ENCODE measurements at places on chromosomes 2 and 18.

- DNase-seq, result no peak
Observed at GRCh38 chr18:54086046-54086802, 138.2 kb downstream of the MBD2 start.

DNA sequence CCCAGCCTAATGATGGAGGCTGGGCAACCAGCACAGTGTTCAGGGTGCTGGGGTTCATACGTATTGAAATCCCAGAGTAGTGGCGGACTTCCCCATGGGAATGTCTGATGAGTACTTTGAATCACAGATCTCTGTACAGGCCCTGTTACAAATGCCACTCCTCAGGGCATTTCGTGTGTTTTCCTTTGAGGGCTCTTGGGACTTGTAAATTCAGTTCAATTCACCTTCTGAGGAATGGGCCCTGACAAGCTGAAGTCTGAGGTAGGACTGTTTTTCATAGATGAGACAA is 288 bp upstream of the RDH14 start:
- DNase-seq, result no peak

GRCh38 chr2:17461087-17461475 is 57.2 kb downstream of the RAD51AP2 start:
- no peak for DNase-seq

DNA sequence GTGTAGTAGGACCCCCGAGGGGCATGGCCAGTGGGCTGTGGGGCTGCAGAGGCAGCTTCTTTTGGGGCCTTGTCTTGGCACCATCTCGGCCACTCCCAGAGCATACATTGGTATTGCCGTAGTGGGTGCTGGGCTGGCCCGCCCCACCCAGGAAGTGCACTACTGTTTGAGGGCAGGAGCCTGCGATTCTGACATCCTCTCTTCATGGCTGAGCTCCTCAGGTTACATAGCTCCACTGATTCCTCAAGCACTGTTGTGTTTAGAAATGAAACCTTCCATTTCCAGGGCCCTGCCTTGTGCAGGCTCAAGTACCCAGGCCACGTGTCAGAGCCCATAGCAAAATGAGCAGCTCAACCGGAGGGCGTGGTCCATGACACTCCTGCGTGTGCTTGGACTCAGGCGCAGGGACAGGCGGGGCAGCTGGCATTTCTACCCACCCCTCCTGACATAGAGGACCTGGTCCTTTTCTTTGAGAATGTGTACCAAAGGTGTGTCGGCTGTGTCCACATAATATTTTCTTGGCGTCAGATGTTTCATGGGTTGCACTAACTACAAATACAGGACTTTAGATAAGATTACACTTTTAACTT is 67.9 kb downstream of the DGKD start:
- DNase-seq, result no peak

GRCh38 chr2:41830600-41830999 is 217.2 kb upstream of the PKDCC start:
- no peak for DNase-seq

GRCh38 chr18:50558948-50559751 is 737 bp upstream of the MAPK4 start:
- no peak for DNase-seq

DNA sequence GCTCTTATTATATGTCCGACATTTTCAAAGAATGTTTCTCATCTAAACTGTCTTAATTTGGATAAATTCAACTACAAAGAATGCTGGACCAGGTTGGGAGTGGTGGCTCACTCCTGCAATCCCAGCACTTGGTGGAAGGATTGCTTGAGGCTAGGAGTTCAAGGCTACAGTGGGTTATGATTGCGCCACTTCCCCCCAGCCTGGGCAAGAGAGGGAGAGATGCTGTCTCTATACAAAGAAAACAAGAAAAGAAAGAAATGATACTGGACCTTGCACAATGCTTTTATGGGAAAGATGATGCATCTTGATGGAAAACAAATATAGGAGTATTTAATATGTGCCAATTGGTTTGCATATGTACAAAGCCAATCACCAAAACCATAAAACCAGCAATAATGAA is 296.7 kb downstream of the LPIN1 start:
- DNase-seq, result no peak

- DNase-seq, result no peak
Observed at GRCh38 chr2:181262782-181263181, 194.4 kb upstream of the ITGA4 start.

- no peak for DNase-seq
Observed at GRCh38 chr2:224563537-224563936, 21.6 kb downstream of the CUL3 start.

DNA sequence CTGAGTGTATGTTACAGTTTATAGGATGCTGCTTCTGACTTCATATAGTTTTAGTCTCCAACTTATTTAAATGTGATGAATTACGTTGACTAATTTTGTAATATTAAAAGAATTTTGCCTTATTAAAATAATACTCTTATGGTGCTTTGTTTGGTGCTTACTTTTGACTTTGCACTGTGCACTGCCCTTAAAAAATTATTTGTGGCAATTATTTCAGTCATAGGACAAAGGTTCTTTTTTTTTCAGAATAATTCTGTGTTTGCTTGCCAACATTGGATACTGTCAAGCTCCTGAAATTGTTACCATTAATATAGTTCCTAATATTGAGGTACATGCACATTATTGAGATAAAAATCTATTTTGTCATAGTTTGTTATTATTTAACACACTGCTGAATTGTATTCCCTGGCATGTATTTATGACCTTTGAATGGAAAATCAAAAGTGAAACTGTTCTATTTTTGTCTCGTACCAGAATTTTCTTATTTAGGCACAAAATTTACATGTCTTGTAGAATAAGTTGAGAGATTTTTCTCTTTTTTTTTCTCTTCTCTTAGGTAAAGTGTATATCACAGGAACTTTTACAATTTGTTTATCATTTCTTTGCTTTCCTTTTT is 572.8 kb upstream of the KLHL29 start:
- no peak for DNase-seq

DNA sequence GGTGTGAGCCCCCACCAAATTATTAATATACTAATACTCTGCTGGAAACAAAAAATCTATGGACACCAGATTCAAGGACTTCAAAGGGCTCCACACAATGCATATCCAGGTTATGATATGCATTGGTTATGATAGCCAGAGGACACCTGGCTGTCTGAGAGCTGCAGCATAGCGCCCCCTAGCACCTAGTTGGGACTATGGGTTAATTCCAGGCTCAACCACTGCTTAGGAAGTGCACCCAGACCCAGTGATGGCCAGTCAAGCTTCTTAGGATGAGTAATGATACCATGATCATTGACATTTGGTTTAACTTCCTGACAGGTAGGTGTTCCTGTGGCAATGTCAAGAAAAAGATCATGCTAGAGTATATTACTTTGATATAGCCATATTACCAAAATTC is 3.8 kb upstream of the FRZB start:
- no peak for DNase-seq

DNA sequence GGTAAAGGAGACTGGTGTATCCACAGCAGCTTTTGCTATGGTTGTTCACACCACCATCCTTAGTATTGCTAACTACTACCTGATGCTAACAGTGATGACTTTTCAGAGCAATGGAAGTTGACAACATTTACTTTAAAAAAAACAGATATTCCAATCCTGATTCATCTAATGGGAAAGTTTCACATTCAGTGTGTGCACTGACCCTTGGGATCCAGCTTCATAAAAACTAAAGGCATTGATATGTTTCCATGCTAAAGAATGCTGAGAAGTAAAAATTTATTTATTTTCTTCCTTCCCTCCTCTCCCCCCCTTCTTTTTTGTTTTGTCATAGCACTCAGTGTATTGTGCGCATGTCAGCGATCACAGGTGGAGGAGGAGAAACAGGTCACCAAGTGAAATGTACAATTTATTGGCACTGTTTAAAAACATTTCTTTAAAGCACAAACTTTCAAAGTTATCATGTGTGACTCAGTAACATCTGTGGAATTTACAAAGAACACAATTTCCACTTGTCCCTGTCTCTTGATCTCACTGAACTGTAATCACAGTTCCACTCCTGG is 229.9 kb downstream of the ALK start:
- DNase-seq, result no peak

- no peak for DNase-seq
Observed at GRCh38 chr18:56869189-56869777, 218.1 kb downstream of the WDR7 start.

- no peak for DNase-seq
Observed at GRCh38 chr2:12847694-12848575, 131.2 kb downstream of the TRIB2 start.

DNA sequence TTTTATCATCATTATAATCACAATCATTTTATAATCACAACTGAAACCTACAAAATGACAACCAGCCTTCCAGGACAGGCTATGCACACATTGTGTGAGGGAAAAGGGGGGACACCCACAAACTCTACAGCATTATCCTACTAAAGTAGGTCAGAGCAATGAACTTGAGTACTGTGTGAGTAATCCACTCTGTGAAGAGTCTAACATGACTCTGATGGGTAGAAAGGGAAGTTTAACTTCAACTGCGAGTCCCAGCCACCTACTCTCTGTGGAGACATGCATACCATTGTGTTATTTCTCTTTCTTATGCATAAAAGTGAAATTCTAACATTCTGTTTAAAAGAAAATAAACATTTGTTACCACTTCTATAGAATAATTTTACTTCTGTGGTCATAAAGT is 177.9 kb downstream of the ZNF516 start:
- no peak for DNase-seq

DNA sequence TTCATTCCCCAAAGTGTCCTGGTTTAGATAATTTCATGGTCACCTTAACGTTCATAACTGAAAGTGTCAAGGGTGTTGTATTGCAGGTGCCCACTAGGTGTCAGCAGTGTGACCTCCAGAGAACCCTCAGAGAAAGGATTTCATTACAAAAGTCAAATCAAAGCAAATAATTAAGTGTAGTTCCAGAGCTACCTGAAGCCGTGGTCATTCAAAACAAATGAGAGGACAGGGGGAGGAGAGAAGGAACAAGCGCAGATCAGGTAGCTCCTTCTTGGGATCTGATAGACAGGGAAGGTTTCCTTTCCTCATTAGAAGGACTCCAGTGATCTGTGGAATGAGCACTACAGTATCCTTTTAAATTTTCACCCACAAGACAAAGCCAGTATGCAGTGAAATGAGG is at the start of gene SLC9A4:
TSS of gene SLC9A4 (plus strand) at position 207 of the 400 bp plus-strand sequence. CDS start 534 bp downstream, outside the sequence.
- peak; percentile 12 for DNase-seq

GRCh38 chr2:20574930-20575329 is 76.0 kb downstream of the HS1BP3 start:
- no peak for DNase-seq

DNA sequence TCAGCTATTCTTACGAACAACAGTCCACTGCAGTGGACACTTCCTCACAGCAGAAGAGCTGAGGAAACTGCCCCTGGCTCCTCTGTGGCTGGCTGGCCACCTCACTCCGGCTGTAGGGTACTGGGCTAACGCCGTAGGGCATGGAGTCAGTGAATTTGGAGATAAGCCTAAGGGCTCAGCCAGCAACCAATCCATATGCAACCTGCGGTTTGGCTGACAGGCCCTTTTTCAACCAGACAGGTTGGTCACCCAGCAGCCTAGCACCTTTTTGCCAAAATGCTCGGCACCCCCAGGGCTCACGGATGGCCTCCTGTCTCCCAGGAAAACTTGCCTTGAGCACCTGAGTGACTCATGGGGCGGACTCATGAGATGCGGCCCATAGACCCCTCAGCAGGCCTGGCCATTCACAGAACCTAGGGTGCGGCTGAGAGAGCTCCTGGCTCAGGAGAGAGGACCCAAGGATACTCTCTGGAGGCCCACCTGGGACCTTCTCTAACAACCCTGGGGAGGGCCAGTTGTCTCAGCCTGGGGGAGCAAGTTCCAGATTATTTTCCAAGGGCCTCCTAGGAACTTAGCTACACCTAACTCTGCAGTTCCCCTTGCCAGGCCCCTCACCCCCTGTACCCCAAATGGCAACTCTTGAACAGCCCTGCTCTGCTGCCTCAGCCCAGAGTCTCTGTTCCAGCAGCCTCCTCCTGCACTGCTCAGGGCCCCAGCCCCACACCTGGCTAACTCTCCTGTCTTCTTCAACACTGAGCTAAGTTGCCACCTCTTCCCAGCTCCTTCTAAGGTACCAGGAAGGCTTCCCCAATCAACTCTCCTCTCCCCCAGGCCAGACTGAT is 252.1 kb downstream of the CYP26B1 start:
- DNase-seq, result no peak

- DNase-seq, result no peak
Observed at GRCh38 chr18:67104700-67105284, 411.7 kb downstream of the DSEL start.

- no peak for DNase-seq
Observed at GRCh38 chr2:176490061-176490861, 221.0 kb downstream of the MTX2 start.

DNA sequence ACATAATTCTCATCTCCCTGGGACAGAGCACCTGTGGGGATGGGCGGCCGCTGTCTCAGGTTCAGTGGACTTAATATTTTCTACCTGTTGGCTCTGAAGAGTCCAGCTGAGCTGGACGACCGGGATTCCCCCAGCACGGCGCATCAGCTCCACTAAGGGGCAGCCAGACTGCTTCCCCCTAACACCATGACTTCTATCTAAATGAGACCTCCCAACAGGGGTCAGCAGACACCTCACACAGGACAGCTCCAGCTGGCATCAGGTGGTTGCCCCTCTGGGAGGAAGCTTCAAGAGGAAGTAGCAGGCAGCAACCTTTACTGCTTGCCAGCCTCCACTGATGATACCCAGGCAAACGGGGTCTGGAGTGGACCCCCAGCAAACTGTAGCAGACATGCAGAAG is 226.0 kb upstream of the DSEL start:
- DNase-seq, result no peak

DNA sequence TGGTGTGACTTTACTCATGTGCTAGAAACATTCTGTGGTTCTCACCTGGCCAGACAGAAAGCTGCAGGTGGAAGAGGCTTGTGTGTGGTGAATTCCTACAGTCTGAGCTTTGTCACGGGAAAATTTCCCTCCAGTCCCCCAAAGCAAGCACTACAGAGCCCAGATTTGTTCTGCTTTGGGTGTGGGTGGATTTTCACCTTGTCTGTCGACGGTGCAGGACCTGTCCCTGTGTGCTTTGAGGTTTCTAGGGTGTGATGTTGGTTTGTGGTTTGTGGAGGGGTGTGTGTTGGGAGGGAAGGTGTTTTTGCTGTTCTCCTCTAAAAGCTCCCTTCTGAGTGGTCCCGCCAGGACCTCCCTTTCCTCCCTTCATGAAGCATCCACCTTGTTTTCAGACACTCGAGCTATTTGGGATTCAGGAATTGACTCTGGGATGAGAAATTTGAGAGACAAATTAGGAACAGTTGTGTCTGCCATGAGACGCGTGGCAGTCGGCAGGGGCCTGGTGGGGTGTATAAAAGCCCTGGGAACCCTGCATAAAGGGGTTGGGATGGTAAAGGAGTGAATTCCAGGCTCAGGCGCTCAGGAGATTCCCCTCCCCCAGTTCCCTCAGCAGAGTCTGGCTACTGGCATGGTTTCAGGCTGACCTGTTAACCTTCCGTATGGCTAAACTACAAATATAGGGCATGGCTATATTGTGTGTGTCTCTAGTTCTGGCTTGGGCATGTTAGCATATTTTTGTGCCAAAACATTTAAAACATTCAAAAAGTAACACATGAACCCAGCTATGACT is 65.5 kb downstream of the DGKD start:
- DNase-seq, result no peak

- DNase-seq, result no peak
Observed at GRCh38 chr2:86358957-86359356, 21.5 kb upstream of the REEP1 start.
